ENCODE measurements at places on chromosomes 5 and 9.

DNA sequence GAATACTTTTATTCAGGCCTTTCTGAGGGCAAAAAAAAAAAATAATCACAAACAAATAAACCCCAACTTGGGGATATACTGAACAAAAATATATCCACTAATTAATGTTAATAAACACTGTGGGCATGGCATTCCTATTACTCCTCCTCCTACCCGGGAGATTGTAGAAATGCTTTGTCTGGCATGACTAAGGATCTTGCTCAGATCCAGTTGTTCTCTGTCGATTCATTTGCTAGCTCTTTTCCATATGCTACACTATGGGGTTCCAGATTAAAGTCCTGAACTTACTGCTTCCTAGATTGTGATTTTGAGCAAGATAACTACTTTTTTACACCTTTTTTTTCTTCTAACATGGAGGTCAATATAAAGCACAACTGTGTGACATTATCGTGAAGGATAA, 102.2 kb upstream of the PRR16 start:
- no peak for DNase-seq

GRCh38 chr5:178287091-178287790, 54.6 kb upstream of the PHYKPL start:
- DNase-seq, result no peak

- no peak for DNase-seq
Measured at GRCh38 chr9:128160603-128160987, 530 bp downstream of the BBLN start.

DNA sequence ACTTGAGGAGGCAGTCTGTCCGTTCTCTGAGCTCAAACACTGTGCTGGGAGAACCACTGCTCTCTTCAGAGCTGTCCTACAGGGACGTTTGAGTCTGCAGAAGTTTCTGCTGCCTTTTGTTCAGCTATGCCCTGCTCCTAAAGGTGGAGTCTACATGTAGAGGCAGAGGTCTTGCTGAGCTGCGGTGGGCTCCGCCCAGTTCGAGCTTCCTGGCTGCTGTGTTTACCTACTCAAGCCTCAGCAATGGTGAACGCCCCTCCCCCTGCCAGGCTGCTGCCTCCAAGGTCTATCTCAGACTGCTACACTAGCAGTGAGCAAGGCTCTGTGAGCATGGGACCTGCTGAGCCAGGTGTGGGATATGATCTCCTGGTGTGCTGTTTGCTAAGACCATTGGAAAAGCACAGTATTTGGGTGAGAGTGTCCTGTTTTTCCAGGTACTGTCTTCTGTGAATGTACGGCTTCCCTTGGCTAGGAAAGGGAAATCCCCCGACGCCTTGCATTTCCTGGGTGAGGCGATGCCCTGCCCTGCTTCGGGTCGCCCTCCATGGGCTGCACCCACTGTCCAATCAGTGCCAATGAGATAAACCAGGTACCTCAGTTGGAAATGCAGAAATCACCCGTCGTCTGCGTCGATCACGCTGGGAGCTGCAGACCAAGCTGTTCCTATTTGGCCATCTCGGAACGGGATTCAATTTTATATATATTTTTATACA, 58.5 kb downstream of the CNTRL start:
- no peak for DNase-seq

DNA sequence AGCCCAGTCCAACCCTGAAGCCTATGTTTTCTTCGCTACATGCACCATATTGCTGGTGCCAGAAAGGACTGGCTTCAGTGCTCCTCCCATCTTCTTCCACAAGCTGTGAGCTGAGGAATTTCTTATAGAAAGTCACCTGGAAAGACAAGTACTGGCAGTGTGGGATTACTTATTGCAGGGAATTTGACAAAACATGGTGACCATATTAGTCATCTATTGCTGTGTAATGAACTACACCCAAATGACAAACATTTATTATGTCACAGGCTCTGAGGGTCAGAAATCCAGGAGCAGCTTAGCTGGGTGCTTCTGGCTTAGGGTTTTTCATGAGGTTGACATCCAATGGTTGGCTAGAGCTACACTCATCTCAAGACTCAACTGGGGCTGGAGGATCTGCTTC, 75.5 kb downstream of the ENTREP1 start:
- no peak for DNase-seq

- DNase-seq, result no peak
Measured at GRCh38 chr5:177591690-177592009, 353 bp upstream of the TMED9 start.

GRCh38 chr5:23157169-23157568, 304.0 kb upstream of the CDH12 start:
- no peak for DNase-seq

- no peak for DNase-seq
Measured at GRCh38 chr5:108386345-108387061, 4.6 kb upstream of the FBXL17 start.

DNA sequence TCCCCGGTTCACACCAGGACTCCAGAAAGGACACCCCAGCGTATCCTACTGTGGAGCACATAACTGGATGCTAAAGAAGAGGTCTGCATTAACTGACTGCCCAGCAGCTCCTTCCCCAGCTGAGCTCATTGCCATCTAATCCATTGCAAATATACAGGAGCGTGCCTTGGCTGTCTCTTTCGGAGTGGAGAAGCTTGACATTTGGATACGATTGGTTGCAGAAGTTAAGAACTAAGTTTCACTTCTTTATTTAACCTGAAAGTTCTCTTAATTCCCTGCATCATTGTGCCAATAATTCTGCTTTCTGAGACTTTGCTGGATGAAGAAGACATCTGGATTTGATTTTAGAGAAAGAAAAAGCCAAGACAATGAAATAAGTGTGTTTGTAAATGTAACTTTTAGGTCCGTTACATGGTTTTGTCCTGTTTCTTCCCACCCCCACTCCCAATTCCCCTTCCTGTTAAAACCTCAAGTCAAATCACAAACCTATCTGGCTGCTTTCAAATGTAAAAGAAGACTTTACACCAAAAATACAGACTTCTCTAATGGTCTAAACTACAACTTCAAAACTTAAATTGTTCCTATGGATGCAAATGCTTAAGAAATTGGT, 33.9 kb downstream of the TAS2R1 start:
- DNase-seq, result no peak

DNA sequence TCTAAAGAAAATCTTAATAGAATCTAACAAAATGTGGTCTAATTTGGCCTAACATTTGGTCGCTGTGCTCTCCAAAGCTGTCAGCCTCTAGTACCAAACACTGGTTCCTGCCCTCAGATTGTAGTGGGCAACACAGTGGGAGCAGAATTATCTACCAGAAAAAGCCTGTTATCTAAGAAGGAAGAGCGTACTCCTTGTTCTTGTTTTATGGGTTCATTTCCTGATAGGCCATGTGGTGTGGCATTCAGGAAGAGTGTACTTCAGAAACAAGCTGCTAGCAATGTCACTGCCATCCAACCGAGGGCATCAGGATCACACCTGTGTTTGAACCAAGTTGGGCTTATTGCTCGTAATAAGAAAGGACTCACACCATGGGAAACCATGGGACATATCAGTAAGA, 487.9 kb upstream of the DAP start:
- DNase-seq, result no peak

DNA sequence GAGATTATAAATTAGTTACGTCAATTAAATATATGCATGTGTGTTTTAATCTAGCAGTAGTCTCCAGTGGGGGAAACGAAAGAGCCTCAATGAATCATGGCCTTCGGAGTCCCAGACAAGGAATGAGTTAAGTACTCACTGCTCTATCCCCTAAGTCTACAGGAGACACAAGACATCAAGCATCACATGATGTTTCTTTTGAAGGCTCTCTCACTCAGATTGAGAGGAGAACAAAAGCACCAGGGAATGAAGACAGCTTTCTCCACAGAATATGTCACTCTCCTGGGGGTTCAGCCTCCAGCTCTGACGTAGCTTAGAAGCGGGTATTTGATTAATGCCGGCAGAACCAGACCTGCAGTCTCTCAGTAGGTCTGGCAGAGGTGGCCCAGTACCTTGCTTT, 381.4 kb downstream of the ACTL7B start:
- no peak for DNase-seq

DNA sequence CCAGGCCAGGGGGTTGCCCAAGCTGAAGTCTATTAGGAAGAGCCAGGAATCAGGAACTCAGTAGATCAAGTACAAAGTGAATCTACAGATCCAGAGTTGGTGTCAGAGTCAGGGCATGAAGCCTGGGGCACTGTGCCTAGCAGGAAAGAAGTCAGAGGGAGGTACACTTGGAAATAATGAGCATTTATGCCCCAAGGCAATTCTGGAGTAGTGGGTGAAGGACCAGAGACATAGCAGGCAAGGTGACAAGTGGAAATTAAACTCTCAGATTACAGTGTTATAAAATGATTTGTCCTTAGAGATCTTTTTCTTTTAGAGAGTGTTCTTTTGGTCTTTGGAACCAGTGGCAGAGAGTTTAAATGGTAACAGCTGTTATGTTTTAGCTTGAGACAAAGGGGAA, 138.0 kb downstream of the ADAMTSL1 start:
- DNase-seq, result no peak

DNA sequence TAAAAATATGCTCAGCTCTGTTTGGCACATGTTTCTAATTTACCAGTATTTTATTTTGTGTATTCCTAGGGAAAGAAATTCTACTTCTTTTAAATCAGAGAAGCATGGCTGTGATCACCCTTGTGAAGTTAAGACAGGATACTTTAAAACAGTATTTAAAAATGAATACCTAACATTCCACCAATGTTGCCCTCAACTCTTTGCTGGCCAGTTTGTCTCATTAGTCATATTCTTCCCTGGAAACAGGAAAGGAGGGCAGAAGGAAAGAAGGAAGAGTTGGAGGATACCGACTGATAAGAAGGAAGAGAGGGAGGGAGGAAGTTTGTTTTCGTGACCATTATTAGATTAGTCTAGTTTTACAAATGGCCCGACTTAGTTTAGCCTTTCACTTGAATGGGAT, 137.4 kb downstream of the PLK2 start:
- no peak for DNase-seq

DNA sequence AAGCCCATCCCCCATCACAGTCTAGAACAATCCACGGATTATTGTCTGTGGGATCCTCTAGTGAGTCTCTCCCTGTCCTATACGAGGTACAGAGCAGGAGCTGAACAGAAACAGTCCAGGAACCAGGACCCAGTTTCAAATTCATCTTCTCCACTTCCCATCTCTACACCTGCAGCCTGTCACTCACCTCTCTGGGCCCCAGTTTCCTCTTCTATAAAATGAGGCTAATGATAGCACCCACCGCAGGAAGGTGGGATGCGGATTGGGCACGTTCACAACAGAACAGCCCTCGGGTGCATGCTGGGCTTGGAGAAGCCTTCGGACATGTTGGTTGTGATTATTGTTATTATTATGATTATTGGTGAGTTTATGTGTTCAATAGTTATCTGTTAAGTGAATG, 78.5 kb downstream of the ANKRD33B start:
- DNase-seq, result no peak

DNA sequence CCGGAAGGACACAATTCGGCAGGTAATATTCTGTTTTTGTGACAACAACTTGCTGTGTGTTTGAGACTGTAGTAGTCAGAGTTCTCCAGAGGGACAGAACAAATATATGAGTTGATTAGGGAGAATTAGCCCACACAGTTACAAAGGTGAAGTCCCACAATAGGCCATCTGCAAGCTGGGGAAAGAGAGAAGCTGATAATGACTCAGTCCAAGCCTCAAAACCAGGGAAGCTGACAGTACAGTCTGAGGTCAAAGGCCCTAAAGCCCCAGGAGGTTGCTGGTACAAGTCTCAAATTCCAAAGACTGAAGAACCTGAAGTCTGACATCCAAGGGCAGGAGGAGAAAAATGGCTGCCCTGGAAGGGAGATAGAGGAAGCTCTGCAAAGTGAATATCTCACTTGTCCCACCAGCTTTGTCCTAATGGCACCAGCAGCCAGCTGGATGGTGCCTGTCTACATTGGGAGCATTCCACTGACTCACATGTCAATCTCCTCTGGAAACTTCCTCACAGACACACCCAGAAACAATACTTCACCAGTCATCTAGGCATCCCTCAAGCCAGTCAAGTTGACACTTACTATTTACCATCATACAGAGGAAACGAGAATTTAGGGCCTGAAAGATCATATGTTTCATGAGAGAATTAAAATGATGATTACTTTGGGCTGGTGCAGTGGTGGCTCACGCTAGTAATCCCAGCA, 36.3 kb upstream of the CTXN3 start:
- DNase-seq, result no peak

GRCh38 chr9:35395706-35396101, 94.2 kb upstream of the RUSC2 start:
- DNase-seq, result no peak

- DNase-seq, result no peak
Measured at GRCh38 chr5:156685481-156685880, 164.6 kb upstream of the PPP1R2B start.

DNA sequence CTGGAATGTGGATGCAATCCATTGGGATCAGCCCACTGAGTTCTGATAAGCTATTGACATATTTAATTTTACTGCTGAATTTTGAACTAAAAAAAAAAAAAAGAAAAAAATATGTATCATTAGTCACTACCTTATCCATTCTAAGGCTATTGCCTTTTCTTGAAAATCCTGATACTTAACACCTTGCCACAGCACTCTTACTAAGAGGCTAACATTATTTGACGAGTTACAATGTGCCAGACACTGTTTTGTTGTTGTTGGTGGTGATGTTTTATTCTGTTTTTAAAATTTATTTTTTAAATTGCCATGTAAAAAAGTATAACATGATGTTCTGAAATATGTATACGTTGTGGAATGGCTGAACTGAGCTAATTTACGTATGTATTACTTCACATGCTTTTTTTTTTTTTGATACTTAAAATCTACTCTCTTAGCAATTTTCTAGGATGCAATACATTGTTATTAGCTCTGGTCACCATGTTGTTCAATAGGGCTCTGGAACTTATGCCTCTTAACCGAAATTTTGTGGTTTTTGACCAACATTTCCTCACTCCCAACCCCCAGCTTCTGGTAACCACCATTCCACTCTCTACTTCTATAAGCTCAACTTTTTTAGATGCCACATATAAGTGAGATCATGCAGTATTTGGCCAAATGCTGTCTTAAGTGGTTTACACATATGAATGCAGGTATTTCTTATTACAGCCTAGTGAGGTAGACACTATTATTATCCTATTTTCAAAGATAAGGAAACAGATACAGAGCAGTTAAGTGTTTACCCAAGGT, 134.8 kb upstream of the PCA3 start:
- DNase-seq, result no peak

- DNase-seq, result no peak
Measured at GRCh38 chr5:178308541-178309092, 76.0 kb upstream of the PHYKPL start.

All from left renal pelvis (tissue), 4 donors.